ENCODE measurements at places on chromosomes 5 and 9.

DNA sequence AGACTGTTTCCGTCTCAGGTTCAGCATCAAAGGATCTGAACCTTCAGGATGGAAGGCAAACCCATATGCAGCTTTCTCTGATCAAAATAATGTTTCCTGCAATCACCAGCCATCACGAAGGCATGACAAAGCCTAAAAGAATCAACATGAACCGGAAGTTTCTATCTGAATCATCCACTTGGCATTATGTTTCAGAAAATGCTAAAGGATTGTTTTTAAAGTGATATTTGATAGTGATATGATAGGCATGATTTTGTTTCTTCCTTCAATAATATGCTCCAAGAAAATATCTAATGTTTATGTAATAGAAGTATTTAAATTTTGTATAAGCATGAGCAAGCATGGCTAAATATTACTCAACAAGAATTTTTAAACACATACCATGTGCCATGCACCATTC, 219.6 kb downstream of the PLK2 start:
- DNase-seq = peak; percentile 87

DNA sequence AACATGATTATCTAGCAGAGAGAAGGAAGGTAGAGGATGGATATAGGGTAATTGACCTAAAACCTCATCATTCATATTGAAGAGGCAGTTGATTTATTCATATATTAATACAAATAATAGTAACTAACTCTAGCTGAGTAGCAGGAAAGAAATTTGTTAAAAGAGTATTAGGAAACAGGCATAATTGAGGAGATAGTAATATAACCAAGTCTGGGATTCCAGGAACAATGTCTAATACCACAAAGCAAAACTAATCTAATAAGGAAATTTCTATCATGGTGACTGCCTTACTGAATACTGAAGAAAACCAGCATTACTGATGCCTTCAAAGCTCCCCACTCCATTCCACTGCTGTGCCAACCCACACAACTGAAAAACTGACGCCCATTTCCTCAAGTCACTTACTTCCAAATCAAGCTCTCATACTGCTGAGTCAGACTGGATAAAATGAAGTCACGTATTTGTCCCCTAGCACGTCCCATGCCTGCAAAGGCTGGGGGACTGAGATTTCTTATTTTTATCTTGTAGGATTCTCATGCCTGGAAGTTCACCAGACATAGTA, 153.9 kb downstream of the SMC2 start:
- DNase-seq = peak; percentile 11

GRCh38 chr9:22975951-22976350, 529.3 kb downstream of the DMRTA1 start:
- no peak for DNase-seq

- no peak for DNase-seq
These were observed 163.4 kb upstream of the PUM3 start for GRCh38 chr9:3007326-3007725.

DNA sequence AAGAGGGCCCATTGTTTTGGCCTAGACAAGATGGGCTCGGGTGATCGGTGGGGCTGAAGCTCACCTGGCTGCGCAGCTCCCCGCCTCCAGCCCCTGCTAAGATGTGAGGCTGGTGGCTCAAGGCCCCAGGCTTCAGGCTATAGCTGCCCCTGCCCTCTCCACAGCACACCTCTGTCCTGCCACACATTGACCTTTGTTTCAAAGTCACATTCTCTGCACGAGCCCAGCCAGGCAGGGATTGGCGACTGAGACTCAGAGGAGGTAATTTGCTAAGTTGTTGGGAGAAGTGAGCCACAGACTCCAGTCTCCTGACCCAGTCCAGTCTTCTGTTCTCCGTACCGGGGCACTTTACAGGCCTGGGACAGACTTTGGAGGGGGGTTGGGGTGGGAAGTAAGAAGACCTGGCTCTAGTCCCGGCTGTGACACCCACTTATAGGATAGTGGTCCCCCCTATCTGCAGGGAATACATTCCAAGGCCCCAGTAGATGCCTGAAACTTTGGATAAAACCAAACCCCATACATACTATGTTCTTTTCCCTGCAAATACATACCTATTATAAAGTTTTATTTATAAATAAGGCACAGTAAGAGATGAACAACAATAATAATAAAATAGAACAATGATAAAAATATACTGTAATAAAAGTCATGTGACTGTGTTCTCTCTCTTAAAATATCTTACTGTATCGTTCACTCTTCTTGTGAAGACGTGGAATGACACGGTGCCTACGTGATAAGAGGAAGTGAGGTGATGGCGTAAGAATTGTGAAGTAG, 13.3 kb downstream of the PDGFRB start:
- no peak for DNase-seq

DNA sequence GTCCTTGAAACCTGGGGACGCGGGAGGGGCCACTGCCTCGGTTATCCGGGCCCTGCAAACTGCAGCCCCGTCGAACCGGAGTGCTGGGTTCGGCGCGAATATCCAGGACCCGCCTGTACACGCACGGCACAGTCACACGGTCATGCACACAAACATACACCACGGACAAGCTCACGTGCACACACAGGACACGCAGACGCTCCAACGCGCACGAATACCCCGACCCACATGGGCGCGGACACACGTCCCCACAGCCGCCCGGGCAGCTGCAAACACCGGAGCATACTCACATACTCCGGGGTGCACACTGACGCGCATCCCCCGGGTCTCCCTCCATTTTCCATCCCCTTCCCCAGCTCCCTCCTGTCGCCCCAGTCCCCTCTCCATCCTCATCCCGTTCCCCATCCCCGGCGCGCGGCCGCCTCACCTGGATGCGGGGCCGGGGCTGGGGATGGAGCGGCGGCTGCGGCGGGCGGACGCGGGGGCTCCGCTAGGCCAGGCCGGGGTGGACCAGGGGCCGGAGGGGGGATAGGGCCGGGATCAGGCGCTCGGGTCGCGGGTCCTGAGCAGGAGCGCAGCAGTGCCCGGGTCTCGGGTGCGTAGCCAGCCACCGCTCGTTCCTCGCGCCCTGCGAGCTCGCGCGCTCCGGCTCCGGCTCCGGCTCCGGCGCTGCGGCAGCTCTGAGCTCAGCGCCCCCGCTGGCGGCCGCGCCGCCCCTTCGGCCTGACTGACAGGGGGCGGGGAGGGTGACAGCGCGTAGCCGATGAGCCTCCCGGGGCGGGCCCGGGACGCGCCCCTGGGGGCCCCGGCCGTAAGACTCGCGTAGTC, at the start of the genes EIF4E1B and SNCB:
Gene EIF4E1B (plus strand): TSS at position 823 of the 828 bp plus-strand sequence. CDS start 12,113 bp downstream, outside the sequence.
Gene SNCB (minus strand): TSS at position 682 of the 828 bp plus-strand sequence. CDS start 880 bp downstream, outside the sequence.
- peak; percentile 53 for DNase-seq

- DNase-seq = no peak
These were observed 81.7 kb upstream of the RUFY1 start for GRCh38 chr5:179468696-179469095.

GRCh38 chr5:141017943-141018342, 33.2 kb upstream of the PCDHB1 start:
- DNase-seq = no peak

DNA sequence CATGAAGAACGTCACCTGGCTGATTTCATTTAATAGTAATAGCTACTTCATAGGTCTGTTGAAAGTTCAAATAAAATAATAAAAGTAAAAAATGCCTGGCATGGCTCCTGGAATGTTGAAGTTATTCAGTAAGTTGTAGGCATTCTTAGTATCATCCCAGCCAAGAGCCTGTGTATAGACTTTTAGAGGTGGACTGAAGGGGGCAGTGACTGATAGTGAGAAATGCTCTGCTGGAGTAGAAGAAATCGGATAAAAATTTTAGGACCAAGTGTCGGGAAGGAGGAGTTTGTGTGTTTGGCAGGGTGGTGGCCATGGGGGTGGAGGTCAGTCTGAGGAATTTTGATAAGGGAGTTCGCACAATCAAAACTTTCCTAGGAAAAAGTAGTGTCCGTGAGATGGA, 3.6 kb downstream of the ZFP2 start:
- peak; percentile 10 for DNase-seq

DNA sequence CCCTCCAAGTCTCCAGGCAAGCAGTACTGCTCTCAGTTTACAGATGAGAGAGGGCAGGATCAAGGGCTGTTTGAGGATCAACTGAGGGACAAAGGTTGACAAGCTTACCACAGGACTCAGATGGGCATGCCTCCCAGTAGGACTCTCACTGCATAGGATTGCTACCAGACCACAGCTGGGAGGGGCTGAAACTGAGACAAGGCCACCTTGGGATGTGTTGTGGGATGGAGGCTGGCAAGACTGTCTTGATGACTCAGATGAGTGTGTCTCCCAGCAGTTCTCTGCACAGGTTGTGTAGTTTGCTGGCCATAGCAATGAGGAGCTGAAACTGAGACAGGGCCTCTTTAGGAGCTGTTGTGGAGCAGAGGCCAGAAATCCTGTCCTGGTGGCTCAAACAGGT, 222.2 kb upstream of the IRX1 start:
- DNase-seq = no peak

DNA sequence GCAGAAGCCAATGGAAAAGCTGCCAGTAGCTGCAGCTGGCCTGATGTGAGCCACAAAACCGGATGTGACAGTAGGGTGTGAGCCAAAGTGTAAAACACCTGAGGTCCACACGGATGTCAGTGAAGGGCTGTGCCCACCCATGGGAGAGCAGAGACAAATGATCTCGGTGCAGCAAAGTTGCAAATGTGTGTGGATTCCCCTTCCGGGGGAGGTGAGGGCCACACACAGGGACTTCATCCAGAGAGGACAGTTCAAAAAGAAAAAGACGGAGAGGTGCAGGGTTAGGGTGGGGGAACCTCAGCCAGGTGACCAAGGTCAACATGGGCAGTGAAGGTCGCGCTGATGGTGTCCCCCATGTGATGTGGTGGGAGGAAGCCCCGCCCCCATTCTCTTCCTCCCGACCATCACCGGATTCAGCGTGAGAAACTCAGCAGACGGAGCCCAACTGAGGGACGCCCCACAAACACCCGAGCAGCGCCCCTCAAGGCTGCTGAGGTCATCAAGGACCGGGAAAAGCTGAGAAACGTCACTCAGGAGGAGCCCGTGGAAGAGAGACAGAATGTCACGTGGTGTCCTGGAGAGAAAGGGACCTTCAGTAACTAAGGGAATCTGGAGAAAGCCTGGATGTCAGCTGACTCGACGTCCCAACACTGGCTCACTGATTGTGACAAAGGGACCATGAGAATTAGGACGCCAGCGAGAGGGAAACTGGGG, 11.4 kb upstream of the PTGDS start:
- DNase-seq = no peak

DNA sequence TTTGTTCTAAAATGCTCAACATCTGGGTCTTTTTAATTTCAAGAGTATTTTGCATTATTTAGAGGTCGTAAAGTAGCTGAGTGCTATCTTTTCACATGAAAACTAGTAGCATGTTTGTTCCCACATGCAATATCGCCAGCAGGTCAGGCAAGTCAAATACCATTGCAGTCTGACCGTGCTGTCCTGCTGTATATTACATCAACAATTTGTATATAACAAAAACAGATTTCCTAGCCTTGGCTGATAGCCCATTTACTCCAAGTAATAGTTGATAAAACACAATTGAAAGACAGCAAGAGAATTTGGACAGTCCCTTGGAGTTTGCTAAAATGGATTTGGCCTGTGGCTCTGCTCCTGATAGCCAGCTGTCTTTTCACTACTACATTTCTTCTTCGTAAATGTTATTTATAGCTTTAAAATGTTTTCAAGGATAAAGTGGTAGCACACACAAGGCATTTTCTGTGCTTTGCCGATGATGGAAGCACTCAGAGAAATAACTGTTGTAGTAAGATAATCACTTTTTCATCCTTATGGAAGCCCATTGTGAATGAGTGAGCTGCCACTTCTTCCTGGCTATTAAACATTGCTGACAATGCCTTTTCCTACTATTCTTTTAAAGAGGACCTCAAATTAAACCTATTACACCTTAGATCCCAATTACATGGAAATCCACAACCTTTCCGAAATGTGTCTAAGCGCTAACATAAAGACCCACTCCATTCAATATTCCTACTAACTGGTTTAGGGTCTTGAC, 992.1 kb downstream of the MAT2B start:
- DNase-seq = no peak

All from iris pigment epithelial cell (primary cell).